Activated effector memory CD4-positive, alpha-beta T cell treated with anti-CD3 and anti-CD28 coated beads, Interleukin-2, amount 50 U/mL, for 16 hours (primary cell): ENCODE measurements at places on chromosomes 4 and X.

DNA sequence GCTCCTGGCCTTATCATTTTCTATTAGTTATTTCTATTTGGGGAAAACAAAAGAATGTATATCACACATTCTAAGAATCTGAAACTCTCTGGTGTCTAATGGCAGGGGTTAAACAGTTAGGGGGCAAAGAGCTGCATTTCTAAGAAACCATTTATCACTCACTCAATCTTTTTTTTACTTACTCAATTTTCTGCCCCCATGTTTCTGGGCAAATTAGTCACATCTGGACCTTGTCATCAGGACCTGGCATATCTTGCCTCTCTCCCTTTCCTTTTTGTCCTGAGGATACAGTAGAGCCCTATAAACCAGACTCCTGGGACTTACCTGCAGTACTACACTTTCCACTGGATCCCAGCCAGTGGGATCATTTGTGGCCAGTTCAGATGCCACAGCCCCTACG lies 89.1 kb downstream of the ANXA3 start:
- no peak for DNase-seq

GRCh38 chrX:149699761-149700160 lies 12.1 kb upstream of the MAGEA11 start:
- no peak for DNase-seq

DNA sequence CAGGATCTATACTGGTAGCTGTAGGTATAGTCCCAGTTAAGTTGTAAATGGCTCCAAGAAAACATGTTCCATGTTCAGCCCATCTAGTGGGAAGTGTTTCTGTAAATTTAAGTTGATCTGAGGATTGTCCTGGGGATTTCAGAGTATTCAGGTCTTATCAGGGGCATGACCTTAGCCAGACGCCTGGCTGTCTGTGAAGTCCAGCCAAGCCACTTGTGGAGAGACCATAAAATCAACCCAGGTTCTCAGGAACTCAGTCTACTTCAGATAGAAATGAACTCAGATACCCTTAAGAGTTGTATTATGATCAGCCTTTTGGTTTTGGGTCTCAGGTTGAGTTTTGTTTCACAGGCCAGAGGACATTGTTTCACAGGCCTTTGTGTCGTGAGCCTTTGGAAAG lies 95.9 kb downstream of the EGF start:
- DNase-seq = no peak

DNA sequence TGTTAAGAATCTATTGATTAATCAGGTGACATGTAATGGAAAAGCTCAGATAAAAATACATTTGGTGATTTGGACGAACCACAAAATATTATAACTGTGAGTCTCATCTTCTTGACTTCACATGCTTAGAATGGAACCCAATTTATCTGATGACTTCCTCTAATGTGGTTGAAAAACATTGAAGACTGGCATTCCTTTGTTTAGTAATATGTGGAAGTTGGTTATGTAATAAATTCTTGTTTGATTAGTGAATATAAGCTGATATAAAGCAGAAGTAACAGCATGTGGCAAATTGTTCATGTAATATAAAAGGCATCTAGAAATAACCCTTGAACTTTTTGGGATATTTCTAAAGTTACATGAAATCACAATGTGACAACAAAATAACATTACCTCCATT lies 9.7 kb downstream of the GIMD1 start:
- no peak for DNase-seq

DNA sequence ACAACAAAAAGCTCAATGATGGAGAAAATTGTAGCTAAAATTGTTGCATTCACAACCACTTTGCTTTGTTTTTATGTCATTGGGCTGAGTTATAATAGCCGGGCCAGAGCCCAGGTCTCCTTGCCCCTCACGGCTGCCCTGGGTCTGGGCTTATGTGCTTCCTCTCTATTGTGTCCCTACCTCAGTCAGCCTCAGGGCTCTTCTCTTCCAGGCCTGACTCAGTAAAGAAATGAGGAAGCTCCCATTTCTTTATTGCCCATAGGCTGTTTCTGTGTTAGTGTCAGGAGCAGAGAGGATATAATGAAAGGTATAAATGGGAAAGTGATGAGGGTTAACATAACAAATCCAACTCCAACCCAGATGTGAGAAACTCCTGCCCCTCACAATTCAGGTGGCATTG lies 18.0 kb downstream of the BST1 start:
- DNase-seq = no peak

DNA sequence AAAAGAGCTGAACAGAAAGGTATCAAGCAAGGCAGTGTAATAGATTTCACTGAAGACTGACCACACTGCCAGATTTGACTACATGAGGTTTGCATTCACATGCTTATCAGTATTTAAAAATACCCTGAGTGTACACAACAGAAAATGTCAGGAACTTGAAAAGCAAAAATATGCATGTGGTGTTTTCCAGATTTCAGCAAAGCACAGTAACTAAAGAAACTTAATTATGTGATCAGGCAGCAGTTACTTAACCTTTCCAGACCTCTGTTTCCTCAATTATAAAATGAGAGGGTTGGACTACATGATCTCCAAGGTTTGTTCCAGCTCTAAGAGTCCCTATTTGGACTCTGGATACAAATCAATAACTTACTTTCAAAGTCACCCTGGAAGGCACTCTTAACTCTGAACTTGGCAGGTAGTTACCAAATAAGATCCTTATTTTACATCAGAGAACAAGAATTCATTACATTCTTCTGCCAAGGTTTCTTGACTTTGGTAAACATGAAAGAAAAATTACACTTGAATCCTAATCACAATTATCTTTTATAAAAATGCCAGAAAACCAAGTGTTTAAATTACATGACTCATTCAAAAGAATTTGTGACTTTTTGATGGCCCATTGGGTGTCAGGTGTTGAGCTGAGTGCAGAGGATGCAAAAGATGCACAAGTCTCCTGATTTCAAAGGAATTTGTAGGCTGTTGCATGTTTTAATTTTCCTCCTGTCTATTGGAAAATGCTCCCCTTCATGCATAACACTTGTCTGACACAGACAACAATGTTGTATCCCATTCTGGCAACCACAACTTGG lies 241.6 kb downstream of the MGST2 start:
- no peak for DNase-seq

- no peak for DNase-seq
These were observed 180.9 kb downstream of the UNC5C start for GRCh38 chr4:95367824-95368223.

DNA sequence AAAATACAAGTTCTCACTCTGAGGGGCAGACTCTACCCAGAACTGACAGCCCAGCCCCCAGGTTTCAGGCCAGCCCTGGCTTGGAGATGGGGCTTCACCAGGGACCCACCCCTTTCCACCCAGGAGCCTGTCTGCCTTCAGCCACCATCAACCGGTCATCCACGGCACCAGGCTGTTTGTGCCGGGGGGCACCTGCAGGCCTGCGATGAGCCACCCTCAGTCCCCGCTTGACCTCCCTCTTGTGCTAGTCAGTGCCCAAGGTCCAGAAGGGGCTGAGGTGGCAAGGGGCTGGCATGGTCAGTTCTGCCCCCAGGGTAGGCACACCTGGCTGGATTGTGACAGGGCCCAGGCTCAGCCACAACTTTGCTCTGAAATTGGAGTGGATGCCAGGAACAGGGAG lies 82.1 kb downstream of the ADRA2C start:
- DNase-seq = no peak

DNA sequence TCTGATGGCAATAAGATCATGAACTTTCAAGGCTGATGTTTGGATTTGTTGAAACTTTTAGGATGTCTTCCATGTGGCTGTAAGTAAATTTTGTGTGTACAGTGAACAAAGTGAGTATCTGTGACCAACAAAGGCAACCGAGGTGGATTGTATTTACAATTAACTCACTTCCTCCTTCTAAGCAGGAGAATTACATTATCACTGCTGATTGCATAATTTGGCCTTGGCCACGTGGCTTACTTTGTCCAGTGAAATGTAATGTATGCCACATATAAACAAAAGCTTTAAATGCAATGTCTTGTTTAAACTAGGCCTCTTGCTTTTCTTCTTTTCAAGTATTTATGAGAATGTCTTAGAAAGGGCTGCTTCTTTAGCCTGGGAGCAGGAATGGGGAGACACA lies 66.3 kb upstream of the MAD2L1 start:
- no peak for DNase-seq

DNA sequence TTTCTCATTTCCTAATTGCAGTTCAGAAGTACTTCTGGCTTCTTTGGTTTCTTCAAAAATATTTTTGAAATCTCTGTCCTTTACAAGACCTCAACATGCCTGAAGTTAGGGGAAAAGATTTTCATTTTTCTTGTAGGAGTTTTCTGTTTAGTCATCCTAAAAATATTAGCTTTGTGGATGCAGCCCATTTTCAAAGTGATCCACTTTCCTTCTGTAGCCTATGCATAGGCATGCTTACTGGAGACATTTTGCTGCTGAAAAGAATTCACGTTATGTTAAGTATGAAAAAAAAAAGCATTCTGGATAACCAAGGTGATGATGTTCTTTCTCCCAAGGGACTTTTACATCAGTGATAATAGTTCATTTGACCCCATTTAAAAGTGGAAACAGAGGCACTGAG lies 245.6 kb downstream of the THOC2 start:
- DNase-seq = no peak

- DNase-seq = no peak
These were observed 45.2 kb downstream of the ADD1 start for GRCh38 chr4:2888886-2889285.

GRCh38 chr4:147638365-147638764 lies 21.2 kb downstream of the TMEM184C start:
- no peak for DNase-seq

GRCh38 chr4:95248720-95249425 lies 299.9 kb downstream of the UNC5C start:
- DNase-seq = no peak

GRCh38 chr4:113358784-113359183 lies 309.3 kb downstream of the ANK2 start:
- DNase-seq = no peak

DNA sequence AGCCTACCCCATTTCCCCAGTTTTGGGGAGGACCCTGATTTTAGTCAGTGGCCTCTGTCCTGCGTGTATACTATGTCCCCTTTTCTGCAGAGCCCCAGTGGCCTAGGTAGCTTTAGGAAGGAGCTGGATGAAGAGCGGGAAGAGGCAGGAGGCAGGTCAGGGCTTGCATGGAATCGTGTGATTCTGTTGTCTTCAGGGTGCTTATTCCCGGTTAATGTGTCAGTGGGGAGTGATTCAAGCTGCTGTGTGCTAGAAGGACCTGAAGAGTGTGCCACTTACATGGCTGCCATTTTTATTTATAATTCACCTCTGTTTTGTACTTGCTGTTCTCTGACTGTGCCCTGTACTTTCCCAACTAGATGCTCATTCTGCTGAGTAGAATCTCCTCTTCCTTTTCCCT lies 127.3 kb upstream of the AMOT start:
- DNase-seq = no peak

DNA sequence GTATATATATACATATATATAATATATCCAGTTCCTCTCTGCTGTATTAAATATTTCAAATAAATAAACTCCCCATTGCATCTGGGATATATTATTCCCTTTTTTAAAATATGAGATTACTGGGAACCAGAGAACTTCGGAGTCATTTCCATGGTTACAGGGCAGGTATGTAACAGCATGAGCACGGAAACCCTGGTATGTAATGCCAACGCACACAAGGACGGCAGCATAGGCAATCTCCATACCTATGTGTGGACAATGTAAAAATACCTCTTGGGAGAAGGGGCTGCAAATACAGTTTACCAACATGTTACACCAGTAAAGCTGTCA lies 62.8 kb downstream of the NUDT10 start:
- no peak for DNase-seq
